K562 (cell line): ENCODE measurements at places on chromosomes 13 and 19. TPM values are rescaled to one million over a fixed set of nuclear protein-coding genes. Genes with fewer than 3 reads are reported as not detected.

GRCh38 chr19:18007044-18007916 lies 690 bp upstream of the ARRDC2 start:
- peak; percentile 91 for DNase-seq

GRCh38 chr19:36256853-36257519 lies 42.1 kb downstream of the ZNF146 start:
- DNase-seq = no peak

DNA sequence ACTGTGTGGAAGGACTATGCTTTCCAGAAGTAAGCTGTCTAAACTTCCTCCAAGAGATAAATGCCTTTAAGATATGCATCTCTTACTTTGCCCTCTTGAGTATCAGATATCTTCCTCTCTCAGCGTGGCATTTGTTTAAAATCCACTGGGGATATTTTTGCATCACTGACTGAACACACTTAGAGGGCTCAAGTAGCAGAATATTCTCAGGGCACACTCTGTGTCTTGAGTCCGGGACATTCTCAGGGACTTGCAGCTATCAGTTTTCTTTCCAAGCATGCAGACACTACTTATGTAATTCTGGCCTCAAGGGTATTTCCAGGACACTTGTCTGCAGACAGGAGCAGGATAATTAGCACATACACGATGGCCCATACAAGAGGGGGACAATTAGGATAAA lies 84.7 kb downstream of the ERCC5 start:
- no peak for DNase-seq

DNA sequence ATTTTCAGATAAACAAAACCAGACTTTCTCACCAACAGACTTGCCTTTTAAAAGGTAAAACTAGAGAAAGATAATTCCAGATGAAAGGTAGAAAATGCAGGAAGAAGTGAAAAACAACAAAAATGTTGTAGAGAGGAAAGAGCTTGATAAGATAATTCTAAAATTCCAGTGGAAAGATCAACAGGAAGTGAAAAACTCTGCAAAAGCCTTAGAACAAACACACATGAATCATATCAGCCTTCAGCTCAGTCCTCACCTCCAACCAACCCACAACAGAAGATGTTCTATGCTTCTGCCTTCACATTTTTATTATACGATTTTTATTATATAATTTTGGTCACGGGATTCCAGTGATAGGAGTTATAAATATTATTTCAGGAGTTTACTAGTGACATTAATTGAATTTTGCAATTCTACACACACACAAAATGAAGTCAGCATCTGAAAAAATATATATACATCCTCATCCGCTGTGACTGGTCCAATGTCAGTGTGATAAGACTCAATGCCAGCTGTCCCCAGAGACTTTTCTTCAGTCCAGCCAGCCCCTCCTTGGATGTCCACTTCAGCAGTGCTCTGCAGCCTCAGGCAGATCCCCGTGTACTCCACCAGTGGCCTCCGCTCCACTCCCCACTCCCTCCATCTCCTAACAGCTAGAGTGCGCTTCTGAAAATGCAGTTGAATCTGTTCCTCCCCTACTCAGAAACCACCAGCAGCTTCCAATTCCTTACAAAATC lies 57.9 kb downstream of the GADD45B start:
- no peak for DNase-seq

The HIPK4 gene
- 0.05 TPM in 1 of 2 replicates, not detected in the other for polyA plus RNA-seq

The KLK13 gene
- polyA plus RNA-seq = 1.3 and 2.3 TPM in 2 replicates

The OR7C2 gene
- not detected in 2 replicates for polyA plus RNA-seq

The ZNF682 gene
- 0.05 TPM in 1 of 2 replicates, not detected in the other for polyA plus RNA-seq

GRCh38 chr13:72458701-72459100 lies 268.7 kb downstream of the MZT1 start:
- no peak for DNase-seq

The MAU2 gene
- 27.4 and 31.4 TPM in 2 replicates for polyA plus RNA-seq

The PTGIR gene
- polyA plus RNA-seq = 1.7 and 3.4 TPM in 2 replicates

The FARP1 gene
- polyA plus RNA-seq = 0.03 and 0.05 TPM in 2 replicates

DNA sequence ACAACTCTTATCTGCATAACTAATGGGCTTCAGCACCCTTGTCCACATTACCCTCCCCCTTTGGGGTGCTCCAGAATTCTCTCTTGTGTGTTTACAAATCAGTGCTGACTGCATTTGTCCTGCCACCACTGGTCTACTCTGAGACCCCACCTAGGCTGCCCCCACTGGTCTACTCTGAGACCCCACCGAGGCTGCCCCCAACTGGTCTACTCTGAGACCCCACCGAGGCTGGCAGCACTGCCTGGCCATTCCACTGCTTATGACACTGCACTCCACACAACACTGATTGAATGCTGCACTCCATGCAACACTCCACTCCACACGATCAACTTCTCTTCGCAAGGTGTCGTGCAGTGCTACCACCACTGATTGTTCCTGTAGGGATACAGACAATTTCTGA lies 1459.2 kb upstream of the SLC10A2 start:
- no peak for DNase-seq

DNA sequence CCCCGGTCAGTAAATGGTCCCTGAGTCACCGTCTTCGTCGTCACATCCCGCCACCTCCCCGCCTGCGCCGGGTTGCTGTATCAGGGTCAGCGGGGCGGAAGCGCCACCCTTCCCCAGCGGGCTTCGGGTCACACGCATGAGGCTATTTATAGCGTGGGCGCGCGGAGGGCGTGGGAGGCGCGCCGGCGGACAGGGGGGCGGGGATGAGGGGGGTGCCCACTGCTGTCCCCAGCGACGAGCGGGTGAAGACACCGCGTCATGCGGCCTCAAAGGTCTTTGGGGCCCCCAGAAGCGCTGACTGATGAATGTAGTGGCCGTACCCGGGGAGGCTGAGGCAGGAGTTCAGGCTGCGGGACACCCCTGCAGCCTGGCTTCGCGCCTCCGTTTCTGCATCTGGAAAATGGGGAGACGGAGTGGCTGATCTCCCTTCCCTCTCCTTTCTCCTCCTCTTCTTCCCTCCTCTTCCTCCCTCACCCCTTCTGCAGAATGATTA lies 7.9 kb downstream of the UNC13A start:
- DNase-seq = peak; percentile 89

DNA sequence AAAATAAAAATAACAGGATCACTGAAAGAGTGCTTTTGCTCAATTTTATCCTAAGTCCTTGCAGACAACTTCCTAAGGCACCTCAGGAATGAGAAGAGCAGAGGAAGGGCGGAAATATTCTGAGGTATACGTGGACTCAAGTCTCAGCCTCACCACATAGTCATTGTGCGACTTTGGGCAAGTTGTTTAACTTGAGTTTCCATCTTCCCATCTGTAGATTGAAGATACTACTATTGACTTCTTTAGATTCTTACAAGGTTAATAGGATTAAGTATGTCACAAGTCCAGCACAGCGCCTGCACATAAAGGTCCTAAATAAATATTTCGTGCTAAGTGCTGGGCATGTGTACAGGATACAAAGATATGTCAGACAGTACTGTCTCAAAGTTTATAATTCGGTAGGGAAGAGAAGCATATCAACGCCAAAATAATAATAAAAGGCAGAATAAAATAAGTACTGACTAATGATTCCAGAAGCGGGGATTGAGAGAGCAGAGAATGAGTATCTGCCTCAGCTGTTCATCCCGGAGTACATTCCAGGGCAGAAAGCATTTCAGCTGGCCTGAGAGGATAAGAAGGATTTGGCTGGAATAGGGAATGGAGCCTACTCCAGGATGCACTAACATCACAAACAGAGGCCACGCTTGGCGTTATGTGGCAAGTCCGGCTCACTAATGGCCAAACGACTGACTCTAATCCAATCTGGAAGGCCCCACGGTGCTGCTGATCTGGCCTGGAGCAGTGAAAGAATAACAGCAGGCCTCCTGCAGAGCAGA lies 139.7 kb downstream of the FLT1 start:
- DNase-seq = no peak

The FPR3 gene
- 0.24 and 0.25 TPM in 2 replicates for polyA plus RNA-seq

- no peak for DNase-seq
These were observed 41.5 kb downstream of the NOTCH3 start for GRCh38 chr19:15159251-15159650.

The MRPS31 gene
- 32.9 and 37.1 TPM in 2 replicates for polyA plus RNA-seq

GRCh38 chr19:37903096-37903495 lies 3.3 kb downstream of the WDR87 start:
- no peak for DNase-seq
